ENCODE measurements at places on chromosomes 2 and 18.

DNA sequence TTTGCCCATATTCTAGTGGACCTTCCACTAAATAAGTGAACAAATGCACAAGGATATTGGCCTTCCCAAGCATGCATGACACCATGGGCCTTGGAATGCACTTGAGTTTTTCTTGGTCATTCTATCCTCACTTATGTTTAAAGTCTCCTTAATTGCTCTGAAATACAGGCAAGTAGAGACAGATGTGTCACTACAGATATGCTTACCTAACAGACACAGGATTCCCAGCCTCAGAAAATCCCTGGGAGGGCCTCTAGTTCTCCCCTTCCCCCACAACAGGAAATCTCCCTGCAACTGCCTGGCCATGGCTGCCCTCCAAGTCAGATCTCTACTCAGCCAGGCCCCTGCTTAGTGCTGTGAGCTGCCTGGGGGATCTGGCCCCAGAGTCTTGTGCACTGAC is 445.2 kb downstream of the IRS1 start:
- DNase-seq: peak; percentile 72

DNA sequence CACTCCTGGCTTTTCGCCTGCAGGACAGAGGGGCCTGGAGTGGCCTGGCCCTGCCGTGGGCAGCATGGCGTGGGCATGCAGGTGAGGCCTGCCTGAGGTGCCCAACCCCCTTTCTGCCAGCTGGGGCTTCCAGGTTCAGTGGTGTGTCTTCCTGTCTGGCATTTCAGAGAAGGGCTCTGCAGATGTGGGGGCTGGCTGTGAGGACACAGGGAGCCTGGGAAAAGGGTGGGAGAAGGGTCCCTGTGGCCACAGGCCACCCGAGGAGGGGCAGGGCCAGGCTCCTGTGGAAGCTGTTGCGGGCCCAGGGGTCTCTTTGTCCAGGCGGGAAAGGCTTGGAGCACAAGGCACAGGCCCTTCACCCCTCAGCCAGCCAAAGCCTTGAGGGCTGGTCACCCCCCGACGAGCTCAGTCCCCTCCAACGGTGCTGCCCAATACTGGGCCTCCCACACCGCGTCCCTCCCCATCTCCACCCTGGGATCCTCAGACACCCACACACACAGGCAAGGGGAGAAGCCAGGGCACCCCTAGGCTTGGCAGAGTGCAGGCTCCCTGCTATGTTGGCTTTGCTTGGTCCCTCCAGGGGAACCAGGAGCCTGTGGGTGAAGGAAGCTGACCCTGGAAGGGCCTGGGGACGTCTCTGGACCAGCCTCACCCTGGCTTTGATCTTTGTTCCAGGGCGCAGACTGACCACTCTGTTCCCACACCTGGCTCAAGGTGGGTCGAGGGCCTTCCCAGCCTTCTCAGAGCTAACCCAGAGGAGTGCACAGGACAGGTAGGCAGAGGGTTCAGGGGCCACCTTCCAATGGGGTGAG is 3.7 kb upstream of the AQP12A start:
- no peak for DNase-seq

GRCh38 chr2:43438858-43439655 is 156.8 kb downstream of the THADA start:
- no peak for DNase-seq

DNA sequence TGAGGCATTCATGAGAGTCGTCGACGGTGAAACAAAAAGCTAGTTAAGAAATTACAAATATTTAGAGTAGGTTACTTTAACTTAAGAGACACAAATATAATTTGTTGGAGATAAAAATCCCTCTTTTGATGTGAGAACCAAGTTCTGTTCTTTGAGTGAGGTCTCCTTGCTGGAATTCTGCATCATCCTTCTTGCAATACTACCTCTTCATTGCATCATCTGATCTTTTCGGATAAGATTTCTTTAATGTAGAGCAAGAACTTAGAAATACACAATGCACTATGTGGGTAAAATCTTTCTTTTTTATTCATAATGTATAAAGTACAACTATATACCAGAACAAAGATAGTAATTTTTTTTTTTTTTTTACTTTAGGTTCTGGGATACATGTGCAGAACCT is 118.4 kb downstream of the ARL4C start:
- DNase-seq: peak; percentile 84

GRCh38 chr2:100059638-100060037 is 82.8 kb downstream of the AFF3 start:
- peak; percentile 22 for DNase-seq

- peak; percentile 65 for DNase-seq
These were observed at the start of gene SETBP1 for GRCh38 chr18:44680273-44681075. Gene SETBP1 (plus strand): TSS chr18:44680888. CDS start chr18:44701347, 20,459 bp downstream.

GRCh38 chr2:160303076-160303475 is 103.0 kb upstream of the ITGB6 start:
- DNase-seq: peak; percentile 61

DNA sequence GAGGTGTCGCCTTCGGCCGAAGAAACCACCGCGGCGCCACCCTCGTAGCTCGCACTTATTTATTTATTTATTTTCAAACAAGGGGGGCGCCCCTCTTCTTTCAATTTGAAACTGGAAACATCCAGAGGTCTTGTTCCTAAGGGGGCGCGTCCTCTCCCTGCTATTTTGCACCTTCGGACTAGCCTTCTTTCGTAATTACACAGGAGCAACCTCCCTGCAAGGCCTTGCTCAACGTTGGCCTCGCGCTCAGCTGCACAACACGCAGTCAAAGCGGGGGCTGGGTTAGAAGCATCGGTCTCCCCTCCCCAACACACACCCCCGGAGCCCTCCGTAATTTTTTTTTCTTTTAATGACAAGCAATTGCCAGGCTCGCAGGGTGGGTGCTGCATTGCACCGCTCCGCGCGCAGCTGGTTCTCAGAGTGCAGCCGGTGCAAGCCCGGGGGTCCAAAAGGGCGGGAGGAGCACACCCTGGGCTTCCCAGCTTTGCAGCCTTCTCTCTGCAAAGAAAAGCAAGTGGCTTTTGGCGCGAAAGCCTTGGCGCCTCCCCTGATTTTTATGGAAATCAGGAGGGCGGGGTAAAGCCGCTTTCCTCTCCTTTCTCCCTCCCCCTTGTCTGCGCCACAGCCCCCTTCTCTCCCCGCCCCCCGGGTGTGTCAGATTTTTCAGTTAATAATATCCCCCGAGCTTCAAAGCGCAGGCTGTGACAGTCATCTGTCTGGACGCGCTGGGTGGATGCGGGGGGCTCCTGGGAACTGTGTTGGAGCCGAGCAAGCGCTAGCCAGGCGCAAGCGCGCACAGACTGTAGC is at the start of gene MYCN:
Gene MYCN (plus strand): TSS at position 697 of the 807 bp plus-strand sequence. CDS start 1,515 bp downstream, outside the sequence.
- peak; percentile 23 for DNase-seq

- DNase-seq: peak; percentile 9
These were observed 191.9 kb upstream of the CTAGE1 start for GRCh38 chr18:22609642-22610041.

GRCh38 chr2:156522864-156523440 is 86.8 kb downstream of the GPD2 start:
- no peak for DNase-seq

DNA sequence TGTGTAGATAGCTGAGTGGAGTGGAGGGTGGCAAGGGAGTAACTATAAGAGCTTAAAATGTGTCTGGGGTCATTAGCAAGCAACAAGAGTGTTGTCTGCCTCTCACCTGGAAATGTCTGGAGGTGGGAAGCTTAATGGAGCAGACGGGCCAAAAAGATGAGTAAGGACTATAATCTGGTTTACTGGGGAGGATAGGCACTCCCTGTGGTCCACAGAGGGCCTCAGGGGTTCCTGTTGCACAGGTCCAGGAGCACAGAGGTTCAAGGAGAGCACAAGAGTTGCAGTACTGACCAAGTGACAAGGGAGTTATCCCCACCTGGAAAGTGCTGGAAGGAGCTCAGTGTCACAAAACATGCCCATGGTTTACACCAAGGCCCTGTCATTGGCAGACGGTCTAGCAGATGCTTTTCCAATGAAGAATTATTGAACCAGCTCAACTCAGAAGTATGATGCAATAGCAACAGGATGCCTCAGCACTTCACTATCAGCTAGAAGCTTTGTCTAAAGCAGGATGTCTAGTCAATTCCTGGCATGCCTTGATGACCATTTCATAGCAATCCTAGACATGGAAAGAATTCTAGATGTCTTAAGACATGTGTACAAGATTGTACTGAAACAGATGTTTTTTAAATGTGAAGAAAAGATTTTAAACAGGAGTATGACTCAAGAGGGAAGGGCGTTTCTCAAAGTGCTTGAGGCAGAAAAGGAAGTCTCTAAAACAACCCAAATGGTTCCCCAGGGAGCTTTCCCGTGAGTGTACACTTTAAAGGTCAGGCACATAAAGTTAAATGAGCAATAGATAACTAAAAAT is 62.9 kb upstream of the SERPINE2 start:
- DNase-seq: peak; percentile 100

- peak; percentile 25 for DNase-seq
These were observed 173.6 kb downstream of the SMAD7 start for GRCh38 chr18:48777026-48777743.

- DNase-seq: no peak
These were observed 4.0 kb downstream of the EGR4 start for GRCh38 chr2:73289304-73289703.

GRCh38 chr2:50624506-50624905 is 407.4 kb downstream of the NRXN1 start:
- no peak for DNase-seq

DNA sequence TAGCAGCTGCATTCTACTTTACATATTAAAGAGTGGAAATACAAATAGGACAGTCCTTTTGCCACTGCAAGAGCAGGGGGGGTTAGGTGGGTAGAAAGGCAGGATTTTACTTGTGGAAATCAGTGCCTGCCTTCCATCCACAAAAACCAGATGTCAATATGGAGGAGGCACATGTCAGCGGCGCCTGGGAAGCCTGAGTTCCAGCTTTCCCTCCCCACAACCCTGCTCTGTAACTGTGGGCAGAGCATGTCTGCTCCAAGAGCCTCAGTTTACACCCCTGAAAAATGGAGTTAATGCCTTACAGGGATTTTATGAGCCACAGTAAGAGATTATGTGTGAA is 32.9 kb downstream of the STEAP3 start:
- DNase-seq: no peak

- DNase-seq: no peak
These were observed 11.4 kb downstream of the REG1A start for GRCh38 chr2:79131687-79132086.

- no peak for DNase-seq
These were observed 23.7 kb upstream of the TEX51 start for GRCh38 chr2:126874961-126875360.

- DNase-seq: no peak
These were observed 1781.3 kb upstream of the CELF4 start for GRCh38 chr18:39346916-39347315.

DNA sequence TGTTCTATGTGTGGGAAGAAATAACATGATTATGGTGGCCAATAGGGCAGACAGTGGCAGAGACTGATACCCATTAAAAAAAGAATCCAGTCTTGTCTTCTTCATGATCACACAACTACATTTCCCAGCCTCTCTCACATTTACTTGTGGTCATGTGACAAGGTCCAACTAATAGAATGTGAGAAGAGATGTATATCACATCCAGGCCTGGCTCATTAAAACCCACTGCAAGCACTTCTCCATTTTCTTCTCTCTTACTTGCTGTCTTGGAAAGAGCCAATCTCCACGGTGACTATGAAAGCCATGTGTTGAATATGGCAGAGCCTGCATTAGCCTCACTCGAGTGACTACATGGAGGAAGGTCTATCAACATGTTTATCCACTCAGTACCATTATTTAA is 306.2 kb upstream of the ZEB2 start:
- no peak for DNase-seq

GRCh38 chr2:51031021-51031780 is 731 bp downstream of the NRXN1 start:
- DNase-seq: no peak

- DNase-seq: no peak
These were observed 121.4 kb upstream of the COL5A2 start for GRCh38 chr2:189300916-189301315.

- DNase-seq: no peak
These were observed 88.2 kb downstream of the GALNT14 start for GRCh38 chr2:31049916-31050588.

DNA sequence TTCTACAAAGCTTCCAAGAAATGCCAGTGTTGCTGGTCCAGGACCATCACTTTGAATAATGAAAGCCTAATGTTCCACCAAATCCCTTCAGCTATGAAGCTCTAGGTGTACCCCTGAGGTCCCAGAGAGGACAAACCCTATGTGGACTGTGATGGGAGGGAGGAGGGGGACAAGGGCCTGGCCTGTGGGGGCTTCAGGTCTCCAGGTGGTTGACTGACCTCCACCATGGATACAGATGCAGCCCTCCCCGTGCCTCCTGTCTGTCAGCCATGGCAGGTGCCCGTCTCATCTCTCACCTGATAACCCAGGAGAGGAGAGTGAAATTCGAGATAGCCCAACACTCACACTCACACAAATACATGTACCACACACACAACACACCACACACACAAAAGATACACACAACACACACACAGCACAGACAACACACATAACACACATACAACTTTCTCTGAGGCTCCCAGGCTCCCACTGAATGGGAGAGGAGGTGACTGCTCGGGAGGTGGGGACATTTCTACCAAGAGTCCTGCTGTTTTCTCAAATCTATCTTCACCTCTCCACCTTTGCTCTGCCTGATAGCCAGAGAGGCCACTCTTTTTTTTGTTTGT is 12.8 kb upstream of the RHOB start:
- no peak for DNase-seq

DNA sequence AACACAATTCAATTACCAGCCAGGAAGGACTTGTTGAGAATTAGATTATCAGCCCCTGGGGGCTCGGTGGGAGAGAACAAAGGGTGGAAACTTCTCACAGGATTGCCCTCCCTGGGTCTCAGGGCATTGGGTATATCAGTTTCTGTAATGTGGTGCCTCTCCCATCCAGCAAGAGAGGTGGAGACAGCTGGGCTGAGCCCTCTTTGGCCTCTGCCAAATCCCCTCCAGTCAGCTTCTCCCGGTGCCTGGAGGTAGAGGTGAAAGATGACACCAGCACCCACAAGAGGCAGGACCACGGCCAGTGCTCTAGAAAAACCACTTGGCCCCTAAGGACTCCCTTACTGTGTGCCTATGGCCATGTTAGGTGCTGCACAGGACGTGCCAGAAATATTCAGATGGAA is 179.7 kb downstream of the HAUS1 start:
- DNase-seq: no peak

DNA sequence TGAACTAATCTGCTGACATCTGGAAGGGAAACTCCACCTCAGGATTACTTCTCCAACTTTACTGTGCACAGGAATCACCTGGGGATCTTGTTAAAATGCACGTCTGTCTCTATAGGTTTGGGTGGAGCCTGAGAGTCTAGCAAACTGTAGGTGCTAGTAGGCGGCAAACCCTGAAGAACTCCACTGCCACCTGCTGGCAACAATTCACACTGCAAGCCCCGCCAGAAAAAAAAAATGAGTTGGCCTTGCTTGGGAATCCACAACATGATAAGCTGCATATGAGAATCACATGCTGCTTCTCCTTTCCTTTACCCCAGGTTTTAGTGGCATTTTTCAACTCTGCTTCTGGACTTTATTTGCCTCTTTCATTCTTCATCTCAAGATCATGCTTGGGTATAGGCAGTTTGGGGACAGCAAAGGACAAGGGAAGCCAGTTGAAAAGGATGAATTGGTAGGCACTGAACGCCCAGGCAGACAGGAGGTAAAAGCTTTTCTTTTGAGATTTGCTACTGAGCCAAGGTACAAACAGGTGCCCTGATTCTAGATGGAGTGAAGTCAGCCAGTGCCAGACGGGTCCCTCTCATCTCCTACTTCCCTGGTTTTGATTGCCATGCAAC is 88.8 kb downstream of the VIT start:
- DNase-seq: peak; percentile 65
